Natural killer cell treated with Interleukin-12 subunit alpha and Interleukin-12 subunit beta and Interleukin-15 and Interleukin-18, amount 100 ng/mL, for 72 hours (primary cell): ENCODE measurements at places on chromosomes 3 and 15. TPM values are rescaled to one million over a fixed set of nuclear protein-coding genes. Genes with fewer than 3 reads are reported as not detected.

Gene FMN1
- 0.55 TPM for total RNA-seq

DNA sequence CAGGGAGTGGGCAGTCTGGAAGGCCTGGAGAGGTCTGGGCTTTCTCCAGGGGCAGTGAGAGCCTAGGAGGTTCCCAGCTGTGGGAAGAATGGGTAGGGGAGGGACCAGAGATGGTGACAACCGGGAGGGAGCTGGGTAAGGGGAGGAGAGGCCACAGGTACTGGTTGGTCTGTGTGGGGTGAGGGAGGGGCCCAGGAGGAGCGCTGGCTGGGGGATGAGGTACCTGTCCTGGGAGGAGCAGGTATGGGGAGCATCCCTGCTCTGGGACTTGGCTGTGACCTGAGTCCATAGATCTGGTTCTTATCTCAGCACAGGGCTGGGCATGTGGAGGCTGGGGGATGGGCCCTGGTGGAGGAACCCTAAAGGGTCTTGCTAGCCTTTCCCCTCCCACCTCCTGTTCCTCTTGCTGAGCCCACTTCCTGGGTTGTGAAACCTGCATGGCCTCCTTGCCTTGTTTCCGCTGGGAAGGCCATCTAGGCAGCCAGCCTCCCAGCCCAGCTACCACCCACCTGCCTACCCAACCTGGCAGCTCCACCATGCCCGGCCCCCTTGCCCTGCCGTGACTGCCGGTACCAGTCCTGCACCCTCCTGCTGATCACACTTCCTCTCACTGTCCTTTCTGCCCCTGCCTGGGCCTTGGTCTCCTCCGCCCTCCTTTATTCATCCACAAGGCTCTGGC, 11.0 kb downstream of the PRKCD start:
- DNase-seq = no peak

DNA sequence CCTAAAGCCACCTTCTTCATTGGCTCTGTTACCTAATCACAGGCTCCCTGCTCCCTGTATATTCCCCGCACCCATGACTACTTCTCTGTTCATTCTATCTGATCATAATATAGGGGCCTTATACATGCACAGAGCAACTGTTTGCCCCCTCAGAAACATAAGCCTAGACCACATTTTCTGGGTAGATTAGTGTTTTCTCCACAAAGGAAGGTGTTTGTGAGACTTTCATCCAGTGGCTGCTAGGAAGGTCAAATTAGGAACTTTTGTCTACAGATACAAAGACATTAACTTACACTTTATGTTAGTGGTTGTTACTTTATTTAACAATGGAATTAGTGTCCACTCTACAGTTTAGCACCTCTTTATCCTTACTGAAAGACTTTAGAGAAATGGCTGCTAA, 174.9 kb downstream of the GHSR start:
- DNase-seq = no peak

- no peak for DNase-seq
These were observed 24.8 kb upstream of the MEIS2 start for GRCh38 chr15:37125143-37125542.

GRCh38 chr15:86267892-86268291, 188.2 kb downstream of the AGBL1 start:
- no peak for DNase-seq

Gene LYZL4
- not detected for total RNA-seq

Gene DENND6A
- total RNA-seq = 19.2 TPM

Gene RAB6B
- 0.81 TPM for total RNA-seq
